Fibroblast of upper back skin (primary cell): ENCODE measurements at places on chromosomes 12 and 14.

GRCh38 chr14:75504411-75504810, 17.9 kb upstream of the BATF start:
- DNase-seq, result no peak

DNA sequence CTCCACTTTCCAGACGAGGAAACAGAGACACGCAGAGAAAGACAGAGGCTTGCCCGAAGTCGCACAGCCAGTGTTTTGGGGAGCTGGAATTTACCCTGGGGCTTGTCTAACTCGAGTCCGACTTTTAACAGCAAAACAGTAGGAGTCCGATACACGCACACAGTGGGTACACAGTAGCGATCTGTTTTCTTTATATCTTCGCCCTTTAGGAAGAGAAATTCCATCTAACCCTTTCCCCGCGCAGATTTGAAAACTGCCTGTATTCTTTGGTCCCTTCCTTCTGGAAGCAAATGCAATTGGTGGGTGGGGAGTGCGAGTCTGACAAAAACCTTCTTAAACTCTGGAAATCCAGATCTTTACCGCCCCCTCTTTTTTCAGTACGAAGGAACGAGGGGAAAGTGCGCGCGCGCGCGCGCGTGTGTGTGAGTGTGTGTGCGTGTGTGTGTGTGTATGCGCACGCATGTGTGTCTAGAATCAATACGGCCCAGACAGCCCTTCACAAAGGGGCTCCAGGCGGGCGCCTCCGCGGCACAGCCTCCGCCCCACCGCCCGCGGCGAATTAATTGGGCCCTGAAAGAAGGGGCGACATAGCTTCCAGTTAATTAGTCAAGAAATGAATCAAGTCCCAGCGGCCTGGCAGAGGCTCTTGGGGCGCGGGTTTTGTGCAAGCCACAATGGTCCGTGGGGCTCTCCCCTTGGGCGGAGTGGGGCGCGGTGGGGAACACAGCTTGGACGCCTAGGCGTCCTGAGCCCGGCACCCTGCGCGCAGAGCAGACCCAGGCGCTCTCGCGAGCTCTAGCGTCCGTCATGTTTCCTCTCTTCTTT, 14.0 kb upstream of the TBX3 start:
- no peak for DNase-seq

DNA sequence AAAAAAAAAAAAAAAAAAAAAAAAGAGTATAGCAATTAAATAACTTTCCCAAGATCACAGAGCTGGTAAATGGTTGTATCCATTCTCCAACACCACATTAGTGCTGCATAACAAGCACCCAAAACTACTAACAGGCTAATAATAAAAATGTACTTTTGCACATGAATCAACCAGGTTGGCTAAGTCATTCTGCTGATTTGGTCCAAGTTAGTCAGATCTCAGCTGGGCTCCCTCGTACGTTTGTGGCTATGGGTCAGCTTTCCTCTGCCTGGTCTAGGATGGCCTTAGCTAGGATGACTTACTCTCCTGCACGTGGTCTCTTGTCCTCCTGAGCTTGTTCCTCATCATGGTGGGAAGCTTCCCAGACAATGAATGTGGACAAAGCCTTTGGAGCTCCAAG, 7.9 kb upstream of the PLEKHG6 start:
- no peak for DNase-seq

- no peak for DNase-seq
Measured at GRCh38 chr14:74141703-74142102, 56.9 kb downstream of the LIN52 start.

- peak; percentile 19 for DNase-seq
Measured at GRCh38 chr14:55803873-55804553, 224.0 kb downstream of the KTN1 start.

- DNase-seq, result no peak
Measured at GRCh38 chr14:51865953-51866747, 5.7 kb downstream of the GNG2 start.

DNA sequence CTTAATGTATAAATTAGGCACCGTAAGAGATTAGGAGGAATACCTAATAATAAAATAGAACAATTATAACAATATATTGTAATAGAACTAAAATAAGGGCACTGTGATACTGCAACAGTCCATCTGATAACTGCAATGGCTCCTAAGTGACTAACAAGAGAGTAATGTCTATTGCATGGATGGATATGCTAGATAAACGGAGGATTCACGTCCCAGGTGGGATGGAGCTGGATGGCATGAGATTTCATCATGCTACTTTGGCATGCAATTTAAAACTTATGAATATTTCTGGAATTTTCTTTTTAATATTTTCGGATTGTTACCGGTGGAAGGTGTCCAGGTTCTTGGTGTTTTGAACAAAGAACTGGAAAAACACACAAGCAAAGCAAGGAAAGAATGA, 2.2 kb upstream of the TMEM19 start:
- DNase-seq, result peak; percentile 46

GRCh38 chr12:29609431-29610215, 112.1 kb upstream of the OVCH1 start:
- no peak for DNase-seq

- no peak for DNase-seq
Measured at GRCh38 chr14:60594062-60594461, 55.2 kb downstream of the SIX1 start.

DNA sequence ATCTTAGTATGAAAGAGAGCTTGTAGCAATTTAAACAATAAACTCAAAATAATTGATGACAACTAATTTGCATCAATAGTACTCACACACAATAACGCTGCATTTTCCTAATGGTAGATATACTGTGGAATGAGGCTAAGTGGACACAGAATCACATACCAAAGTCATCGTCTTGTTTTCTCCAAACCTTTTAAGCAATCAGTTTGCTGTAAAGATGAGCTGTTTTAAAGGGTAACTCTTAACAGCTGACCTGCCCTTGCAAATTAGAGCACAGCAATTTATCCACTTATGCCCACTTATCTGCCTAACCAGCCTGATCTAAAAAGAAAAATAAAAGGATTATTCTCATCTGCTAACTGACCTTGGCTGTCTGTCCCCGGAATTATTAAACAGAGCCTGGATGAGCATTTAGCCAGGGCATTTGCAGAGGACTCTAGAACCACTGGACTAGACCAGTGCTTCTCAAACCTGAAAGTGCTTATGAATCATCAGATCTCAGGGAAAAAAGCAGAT, 174.3 kb upstream of the BCL2L14 start:
- no peak for DNase-seq

GRCh38 chr12:107319533-107320032, 226.2 kb upstream of the CRY1 start:
- DNase-seq, result no peak

DNA sequence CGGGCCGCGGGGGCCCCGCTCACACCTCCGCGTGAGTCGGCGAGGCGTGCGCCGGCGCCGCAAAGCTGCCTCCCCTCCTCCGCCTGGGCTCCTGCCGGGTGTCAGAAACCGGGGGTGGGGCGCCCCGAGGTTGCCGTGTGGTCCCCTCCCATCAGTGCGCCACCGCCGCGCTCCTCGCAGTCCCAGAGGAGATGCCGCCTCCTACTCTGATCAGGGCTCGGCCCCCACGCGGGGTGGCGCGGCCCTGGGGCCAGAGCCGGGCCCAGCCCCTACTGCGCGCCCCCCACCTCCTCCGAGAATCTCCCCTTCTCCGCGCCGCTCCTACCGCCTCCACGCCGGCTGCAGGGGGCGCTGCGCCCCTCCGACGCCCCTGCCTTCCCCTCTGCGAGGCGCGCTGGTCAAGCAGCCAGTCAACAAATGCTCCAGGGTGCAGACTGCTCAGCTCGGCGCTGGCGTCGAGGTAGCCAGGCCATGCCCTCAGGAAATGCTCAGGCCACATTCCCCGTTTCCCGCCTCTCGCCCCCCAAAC, 467 bp upstream of the JAG2 start:
- no peak for DNase-seq

GRCh38 chr14:37870170-37870569, 274.7 kb downstream of the TTC6 start:
- no peak for DNase-seq

- no peak for DNase-seq
Measured at GRCh38 chr14:78005325-78005724, 164.8 kb upstream of the NRXN3 start.

GRCh38 chr12:90393089-90393488, 561.9 kb downstream of the CCER1 start:
- peak; percentile 23 for DNase-seq

DNA sequence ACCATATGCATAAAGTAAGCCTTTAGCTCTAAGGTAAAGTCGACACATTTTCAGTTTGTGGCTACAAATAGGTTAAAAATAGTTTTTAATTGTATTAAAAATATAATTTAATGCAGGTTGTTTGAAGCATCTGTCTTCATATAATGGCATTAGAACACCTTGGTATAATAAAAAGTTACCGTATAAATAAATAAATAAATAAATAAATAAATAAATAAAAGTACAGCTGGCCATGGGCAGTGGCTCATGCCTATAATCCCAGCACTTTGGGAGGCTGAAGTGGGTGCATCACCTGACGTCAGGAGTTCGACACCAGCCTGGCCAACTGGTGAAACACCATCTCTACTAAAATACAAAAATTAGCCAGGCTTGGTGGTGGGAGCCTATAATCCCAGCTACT, 15.6 kb downstream of the ZFYVE26 start:
- no peak for DNase-seq

GRCh38 chr14:77375973-77376770, 722 bp downstream of the TMED8 start:
- no peak for DNase-seq

- peak; percentile 81 for DNase-seq
Measured at GRCh38 chr12:58314610-58315009, 373.2 kb downstream of the ATP23 start.

GRCh38 chr12:115008929-115009328, 325.0 kb upstream of the TBX3 start:
- no peak for DNase-seq

GRCh38 chr14:67409461-67409860, 2.5 kb downstream of the PLEK2 start:
- DNase-seq, result no peak

- DNase-seq, result no peak
Measured at GRCh38 chr14:44912041-44912869, 49.5 kb downstream of the KLHL28 start.

- no peak for DNase-seq
Measured at GRCh38 chr12:59186451-59186850, 266.1 kb upstream of the LRIG3 start.

GRCh38 chr12:12553208-12553785, 9.4 kb downstream of the DUSP16 start:
- DNase-seq, result no peak

DNA sequence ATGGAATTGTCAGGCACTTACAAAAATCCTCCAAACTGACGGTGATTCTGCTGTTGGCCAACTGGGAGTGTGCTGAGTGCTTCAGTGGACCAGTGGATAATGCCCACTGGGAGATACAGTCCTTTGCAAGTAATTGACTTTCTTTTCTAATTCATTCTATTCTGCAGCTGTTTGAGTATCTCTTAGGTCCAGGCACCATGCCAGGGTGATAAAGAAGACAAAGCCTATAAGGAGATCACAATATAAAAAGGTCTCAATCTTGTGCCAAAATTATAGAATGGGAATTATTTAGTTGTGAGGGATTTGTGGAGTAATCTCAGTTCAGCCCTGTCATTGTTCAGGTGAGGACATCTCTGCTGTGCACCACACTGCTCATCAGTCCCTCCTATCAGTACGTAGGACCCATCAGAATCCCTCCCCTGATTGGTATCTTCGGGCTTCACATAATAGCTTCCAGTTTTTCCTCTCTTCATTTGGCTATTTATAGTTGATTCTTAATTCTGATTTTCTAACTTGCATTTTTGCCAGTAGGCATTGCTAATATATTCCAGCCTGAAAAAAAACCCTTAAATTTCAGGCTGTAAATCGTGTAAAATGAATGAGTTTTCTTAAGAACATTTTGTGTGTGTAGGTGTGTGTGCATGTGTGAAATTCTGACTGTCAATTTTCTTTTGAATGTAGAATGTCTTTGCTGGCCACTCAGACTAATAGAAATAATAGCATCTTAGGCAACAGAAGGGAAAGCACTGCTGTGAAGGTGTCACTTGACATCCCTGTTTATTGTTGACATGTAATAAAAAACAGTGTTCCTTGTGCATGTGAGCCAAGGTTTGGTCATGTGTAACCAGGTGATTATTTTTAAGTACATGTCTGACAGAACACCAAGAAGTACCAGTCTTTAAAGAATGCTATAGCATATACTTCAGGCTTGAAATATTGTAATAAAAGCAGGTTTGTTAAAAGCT, 457.6 kb upstream of the RGS6 start:
- DNase-seq, result no peak

- no peak for DNase-seq
Measured at GRCh38 chr12:130336723-130337487, 782 bp upstream of the PIWIL1 start.

- peak; percentile 29 for DNase-seq
Measured at GRCh38 chr12:118136559-118137003, 657 bp downstream of the PEBP1 start.

GRCh38 chr14:20530771-20531571, 25.6 kb downstream of the RNASE10 start:
- peak; percentile 64 for DNase-seq

GRCh38 chr14:104422837-104423681, 156.5 kb upstream of the C14orf180 start:
- no peak for DNase-seq

DNA sequence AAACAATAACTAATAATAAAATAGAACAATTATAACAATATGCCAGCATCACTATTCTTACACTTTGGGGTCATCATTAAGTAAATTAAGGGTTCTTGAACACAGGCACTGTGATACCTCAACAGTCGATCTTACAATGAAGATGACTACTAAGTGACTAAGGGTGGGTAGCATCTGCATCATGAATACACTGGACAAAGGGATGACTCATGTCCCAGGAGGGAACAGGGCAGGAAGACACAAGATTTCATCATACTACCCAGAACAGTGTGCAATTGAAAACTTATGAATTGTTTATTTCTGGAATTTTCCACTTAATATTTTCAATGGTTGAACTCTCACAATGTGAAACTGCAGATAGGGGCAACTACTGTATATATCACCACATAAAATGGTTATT, 19.7 kb downstream of the TSPAN19 start:
- DNase-seq, result peak; percentile 95

DNA sequence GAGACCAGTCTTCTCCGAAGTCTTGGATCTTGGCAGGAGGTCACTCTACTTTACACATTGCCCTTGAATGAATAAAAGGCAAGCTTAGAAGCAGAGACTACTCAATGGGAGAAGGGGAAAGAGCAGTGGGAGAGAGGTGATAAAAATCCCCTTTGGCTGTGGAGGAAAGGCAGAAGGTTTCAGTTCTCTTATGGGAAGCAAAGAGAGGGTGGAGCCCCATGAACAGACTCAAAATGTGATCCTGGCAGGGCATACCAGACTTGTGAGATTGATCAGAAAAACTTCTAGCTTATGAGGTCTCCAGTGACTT, 49.6 kb upstream of the HECTD1 start:
- no peak for DNase-seq

- no peak for DNase-seq
Measured at GRCh38 chr12:103964805-103965204, 867 bp upstream of the TDG start.

GRCh38 chr14:76917745-76918255, 91.6 kb downstream of the LRRC74A start:
- DNase-seq, result no peak

GRCh38 chr14:31480156-31480555, 7.7 kb downstream of the GPR33 start:
- peak; percentile 57 for DNase-seq

- no peak for DNase-seq
Measured at GRCh38 chr12:1728824-1729223, 38.0 kb downstream of the ADIPOR2 start.

- DNase-seq, result peak; percentile 95
Measured at GRCh38 chr12:11958221-11959091, 112.3 kb upstream of the BCL2L14 start.

- no peak for DNase-seq
Measured at GRCh38 chr14:104265918-104266630, 127.7 kb downstream of the KIF26A start.

GRCh38 chr12:26283046-26283445, 87.7 kb downstream of the SSPN start:
- DNase-seq, result no peak
